ENCODE measurements at places on chromosomes 4 and X.

DNA sequence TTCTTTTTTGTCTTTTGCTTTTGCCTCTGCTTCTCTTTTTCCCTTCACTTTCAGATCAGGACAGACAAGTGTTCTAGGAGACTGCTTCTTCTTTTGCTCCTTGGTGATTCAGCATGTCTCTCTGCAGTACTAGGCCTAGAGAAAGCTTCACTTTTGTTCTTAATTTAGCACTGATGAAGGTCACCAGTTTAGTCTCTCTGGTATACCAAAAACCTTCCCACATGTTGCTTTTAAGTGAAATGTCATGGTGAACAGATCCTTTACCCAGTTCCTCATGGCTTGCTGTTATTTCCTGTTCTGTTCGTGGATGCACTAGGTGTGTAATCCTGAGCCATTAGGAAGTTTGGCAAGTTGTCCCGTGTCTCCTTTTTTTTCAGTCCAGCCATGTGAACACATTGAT lies 53.3 kb downstream of the NBDY start:
- DNase-seq: no peak

DNA sequence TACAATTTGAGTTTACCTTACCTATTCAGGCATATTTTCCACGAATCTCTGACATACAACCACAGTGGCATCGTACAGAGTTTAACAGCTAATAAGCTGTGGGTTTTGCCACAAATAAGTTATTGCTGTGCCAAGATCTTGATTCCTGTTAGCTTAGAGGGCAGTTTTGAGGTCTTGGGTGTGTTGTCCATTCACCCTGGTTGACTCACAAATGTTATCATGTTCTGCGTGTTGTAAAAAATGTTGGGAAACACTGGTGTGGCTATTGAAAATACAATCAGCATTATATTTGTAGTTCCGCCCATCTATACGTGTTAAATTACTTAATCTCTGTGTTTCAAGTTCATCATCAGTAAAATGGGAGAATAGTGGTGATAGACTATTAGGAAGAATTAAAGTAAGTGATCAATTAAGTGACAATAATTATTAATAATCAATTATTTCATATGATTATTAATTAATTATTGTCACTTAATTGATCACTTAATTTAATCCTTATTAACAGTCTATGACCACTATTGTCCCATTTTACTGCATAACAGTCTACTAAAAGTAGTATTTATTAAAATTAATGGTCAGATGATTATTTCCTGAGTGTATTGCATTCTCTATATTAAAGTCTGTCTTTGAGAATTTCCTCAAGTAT lies 96.3 kb downstream of the TMA16 start:
- no peak for DNase-seq

DNA sequence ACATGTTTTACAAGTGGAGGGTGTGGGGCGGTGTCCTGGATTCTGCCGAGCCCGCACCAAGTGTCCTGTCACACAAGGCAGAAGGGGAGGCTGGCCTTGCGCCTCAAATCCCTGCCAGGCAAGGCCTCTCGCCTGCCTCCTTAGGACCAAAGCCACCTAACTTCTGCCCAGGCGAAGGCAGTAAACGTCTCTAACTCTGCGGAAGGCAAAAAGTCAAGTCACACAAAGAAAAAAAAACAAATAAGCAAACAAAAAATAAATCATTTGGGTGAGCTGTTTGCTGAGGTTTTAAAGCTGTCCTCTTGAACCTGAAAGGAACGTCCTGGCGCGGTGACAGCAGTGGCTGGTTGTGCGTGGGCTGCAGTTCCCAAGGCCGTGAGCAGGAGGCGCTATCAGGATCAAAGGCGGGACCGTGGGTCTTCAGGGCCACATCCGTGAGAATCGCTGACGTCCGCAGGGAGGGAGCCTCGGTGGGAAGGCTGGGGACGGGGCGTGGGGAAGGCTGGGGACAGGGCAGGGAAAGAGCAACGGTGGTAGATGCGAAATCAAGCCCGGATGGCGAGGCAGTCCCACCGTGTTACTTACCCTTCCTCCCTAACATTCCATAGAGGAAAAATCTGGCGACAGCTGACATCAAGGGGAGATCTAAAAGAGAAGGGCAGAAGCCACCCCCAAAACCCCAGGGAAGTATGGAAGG lies 99.1 kb downstream of the TRAPPC11 start:
- DNase-seq: no peak

DNA sequence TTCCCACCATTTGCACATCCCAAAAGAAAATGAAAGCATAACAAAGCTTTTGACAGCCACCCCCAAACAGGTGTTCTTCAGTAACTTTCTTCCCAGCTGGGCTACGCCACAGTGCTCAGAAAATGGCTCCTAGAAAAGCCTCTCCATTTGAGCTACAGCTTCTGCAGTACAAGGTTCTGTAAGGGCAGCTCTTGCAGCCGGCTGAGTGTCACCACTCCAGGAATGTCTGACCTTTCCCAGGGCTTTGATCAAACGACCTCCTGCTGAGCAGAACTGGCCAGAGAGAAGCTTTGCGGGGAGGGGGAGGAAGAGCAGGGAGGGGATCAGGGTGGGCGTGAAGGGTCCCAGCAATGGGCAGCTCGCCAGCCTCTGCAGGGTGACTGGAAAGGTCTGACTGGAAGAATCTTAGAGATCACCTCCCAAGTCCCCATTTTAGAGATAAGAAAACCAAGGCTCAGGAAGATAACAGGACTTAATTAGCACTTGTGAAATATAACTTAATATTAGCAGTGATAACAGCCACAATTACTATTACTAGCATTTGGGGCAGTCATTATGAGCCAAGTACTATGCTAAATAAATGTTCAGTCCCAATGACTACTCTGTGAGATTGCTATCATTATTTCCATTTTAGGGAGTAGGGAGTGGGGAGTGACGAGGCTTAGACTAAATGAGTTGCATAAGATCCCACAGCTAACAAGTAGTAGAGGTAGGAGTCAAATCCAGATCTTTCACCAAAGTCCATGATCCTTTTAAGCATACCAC lies 51.1 kb downstream of the LEF1 start:
- DNase-seq: no peak

DNA sequence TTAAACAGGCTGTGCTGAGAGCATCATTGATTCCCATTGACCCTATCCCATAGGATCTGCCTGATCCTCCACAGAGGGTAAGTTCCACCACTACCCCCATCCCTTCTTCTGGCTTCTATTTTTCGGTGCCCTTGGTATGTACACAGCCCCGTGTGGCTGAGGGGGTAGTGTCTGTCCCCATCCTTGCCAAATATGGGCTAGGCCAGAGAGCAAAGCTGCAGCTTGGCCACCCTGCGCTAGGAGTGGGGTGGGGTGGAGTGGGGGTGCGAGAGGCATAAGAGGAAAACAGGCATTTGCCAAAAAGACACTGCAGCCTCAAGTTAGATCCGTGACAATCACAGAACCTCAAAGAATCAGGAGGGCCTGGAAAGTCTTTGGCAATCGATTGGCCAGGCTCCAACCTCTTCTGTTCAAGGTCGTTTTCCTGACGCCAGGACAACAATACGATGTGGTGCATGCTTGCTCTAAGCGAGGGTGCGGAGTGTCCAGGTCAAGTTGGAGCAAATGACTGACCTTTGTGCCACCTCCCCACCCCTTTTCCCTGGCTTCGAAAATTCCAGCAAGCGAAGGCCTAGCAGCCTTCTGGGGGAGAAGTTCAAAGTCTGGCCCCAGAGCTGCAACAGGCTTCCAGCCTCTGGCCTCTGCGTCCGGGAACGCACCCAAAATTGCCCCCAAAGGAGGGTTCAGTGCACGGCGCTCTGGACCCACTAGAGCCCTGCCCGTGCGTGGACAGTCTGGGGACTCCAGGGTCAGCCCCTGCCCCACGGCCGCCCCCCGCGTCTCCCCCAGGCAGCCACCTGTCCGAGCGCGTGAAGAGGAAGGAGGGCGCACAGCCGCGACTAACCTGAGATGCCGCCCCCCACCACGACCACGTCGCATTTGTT lies 598 bp downstream of the MAOB start:
- DNase-seq: no peak

DNA sequence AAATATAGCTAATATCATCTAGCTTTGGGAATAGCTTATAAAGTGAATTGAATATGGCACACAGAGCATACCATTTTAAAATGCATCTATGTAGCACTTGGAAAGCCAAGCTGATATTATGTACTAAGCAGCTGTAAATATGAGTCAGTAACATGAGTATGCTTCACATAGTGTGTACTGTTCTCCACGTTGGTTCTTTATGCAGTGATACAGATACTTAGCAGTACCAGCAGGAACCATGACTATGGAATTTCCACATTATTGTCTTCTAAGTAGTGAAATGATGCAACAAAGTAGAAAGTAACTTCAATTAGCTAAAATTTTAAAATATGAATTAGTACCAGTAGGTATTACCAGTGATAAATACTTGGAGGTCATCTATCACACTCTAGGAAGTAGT lies 320.1 kb downstream of the BMPR1B start:
- DNase-seq: no peak

DNA sequence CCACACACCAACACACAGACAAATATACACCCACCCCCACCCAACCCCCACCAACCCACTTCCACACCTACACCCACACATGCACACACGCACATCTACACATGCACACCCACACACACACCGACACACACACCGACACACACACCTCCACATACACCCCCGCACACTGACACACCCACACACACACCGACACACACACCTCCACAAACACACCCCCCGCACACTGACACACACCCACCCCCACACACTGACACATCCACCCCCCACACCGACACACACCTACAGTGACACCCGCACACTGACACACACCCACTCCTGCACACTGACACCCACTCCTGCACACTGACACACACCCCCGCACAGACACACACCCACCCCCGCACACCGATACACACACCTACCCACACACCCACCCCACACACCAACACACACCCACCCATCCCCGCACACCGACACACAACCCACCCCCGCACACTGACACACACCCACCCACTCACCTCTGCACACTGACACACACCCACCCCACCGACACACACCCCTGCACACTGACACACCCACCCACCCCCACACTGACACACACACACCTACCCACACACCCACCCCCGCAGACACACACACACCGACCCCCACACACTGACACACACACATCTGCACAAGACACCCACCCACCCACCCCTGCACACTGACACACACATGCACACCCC lies 31.1 kb downstream of the FGFRL1 start:
- no peak for DNase-seq

- no peak for DNase-seq
These were observed 70.1 kb downstream of the NBDY start for GRCh38 chrX:56798866-56799758.

DNA sequence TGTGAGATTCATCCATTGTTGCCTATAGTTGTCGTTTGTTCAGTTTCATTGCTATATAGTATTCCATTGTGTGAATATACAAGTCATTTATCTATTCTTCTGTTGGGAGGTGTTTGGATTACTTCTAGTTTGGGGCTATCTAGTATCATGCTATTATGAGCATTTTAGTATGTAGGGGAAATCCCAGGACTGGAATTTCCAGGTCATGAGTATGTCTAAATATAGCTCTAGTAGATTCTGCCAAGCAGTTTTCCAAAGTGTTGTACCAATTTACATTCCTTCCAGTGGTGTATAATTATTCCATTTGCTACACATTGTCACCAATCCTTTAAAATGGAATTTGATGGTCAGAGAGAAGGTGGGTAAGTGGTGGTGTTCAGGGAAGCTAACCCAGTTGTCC lies 30.1 kb downstream of the EGFL6 start:
- no peak for DNase-seq

GRCh38 chr4:185307136-185307950 lies 88.4 kb downstream of the LRP2BP start:
- no peak for DNase-seq
